Stimulated activated CD4-positive, alpha-beta T cell treated with anti-CD3 and anti-CD28 coated beads, Interleukin-15, amount 100 ng/mL, for 24 hours (primary cell): ENCODE measurements at places on chromosomes 4 and X.

- DNase-seq: peak; percentile 23
Observed at GRCh38 chrX:76253432-76253831, 80.6 kb downstream of the PBDC1 start.

- DNase-seq: no peak
Observed at GRCh38 chrX:111511477-111511876, at the start of gene SERTM2. SERTM2 (plus strand) TSS chrX:111511645; CDS start chrX:111518858, 7,213 bp downstream.

GRCh38 chr4:4871242-4871572 lies 11.7 kb downstream of the MSX1 start:
- DNase-seq: no peak

DNA sequence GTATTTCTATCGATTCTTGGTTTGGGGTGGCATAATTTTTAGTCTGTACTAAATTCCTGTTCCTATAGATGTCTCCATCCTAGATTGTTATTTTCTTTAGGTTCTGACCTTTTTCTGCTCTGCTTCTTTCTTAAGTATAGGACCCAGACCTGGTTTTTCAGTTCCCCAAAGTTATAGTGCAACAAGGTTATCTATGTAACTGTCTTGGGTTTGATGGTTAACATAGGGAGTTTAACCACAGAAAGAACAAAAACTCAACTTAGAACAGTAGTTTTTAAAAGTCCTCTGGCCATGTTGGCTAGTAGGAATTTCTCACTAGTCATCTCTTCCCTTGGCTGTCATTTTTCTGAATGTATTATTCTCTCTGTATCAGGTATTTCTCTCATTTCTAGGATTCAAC lies 38.8 kb upstream of the MAD2L1 start:
- no peak for DNase-seq

DNA sequence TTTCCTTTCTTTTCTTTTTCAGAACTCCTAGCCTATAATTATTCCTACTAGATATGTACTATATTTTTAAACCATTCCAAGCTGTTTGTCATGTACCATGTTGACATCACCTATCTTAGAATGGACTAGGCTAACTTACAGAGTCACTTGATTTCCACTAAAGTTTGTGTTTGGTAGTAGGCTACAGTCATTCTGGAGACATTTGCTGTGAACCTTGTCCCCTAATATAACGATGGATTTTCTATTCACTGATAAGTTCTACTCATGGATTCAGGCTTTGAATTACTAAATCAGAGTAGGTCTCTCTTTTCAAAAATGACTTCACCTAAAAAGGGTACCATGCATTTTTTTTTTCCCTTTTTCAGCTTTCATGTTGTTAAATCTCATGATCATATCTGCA lies 93.4 kb downstream of the PHEX start:
- DNase-seq: no peak

GRCh38 chrX:8084006-8084405 lies 87.1 kb downstream of the VCX2 start:
- no peak for DNase-seq

GRCh38 chr4:164287173-164287572 lies 466.8 kb upstream of the SMIM31 start:
- no peak for DNase-seq

- DNase-seq: no peak
Observed at GRCh38 chr4:87010192-87010591, 75.4 kb downstream of the AFF1 start.

GRCh38 chr4:111136438-111136837 lies 513.6 kb upstream of the PITX2 start:
- no peak for DNase-seq

GRCh38 chr4:21652508-21653231 lies 295.9 kb downstream of the KCNIP4 start:
- no peak for DNase-seq

GRCh38 chr4:6019316-6020263 lies 1.4 kb upstream of the C4orf50 start:
- peak; percentile 41 for DNase-seq

GRCh38 chrX:42077675-42078074 lies 154.3 kb upstream of the CASK start:
- no peak for DNase-seq

GRCh38 chrX:13014111-13015096 lies 30.0 kb downstream of the FAM9C start:
- DNase-seq: no peak

- DNase-seq: peak; percentile 74
Observed at GRCh38 chr4:1026115-1026514, 14.7 kb downstream of the FGFRL1 start.

DNA sequence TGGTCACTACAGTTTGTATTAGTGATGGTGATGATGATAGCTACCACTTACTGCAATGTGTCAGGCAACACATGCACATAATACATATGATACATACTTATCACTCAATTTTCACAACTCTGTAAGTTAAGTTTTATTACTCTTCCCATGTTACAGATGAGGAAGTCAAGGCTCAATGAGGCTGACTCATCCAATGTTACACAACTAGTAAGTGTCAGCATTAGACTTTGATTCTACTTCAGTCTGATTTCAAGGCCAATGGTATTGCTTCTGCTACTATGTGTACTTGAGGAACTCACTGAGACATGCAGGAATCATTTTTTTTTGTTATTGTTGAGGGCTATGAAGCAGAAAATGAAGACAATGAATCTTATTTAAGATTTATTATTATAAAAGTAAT lies 96.4 kb upstream of the TRPC5OS start:
- DNase-seq: no peak

DNA sequence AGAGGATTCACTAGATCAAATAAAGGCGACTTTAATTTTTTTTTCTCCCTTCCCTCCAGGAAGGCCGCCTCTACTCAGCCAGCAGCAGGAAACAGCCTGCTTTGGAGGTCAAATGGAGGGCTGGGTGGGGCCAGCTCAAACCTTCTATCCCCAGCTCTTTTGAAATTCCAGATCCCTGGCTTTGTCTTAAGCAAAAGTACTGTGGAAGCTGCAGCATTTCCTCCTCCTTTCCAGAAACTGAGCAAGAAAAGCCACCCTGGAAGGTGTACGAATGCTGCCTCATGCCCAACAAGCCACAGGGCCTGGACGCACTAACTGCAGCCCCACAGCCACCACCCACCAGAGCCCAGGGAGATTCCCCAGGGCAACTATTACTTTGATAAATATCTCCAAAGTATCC lies 55.1 kb upstream of the ZCCHC13 start:
- no peak for DNase-seq

DNA sequence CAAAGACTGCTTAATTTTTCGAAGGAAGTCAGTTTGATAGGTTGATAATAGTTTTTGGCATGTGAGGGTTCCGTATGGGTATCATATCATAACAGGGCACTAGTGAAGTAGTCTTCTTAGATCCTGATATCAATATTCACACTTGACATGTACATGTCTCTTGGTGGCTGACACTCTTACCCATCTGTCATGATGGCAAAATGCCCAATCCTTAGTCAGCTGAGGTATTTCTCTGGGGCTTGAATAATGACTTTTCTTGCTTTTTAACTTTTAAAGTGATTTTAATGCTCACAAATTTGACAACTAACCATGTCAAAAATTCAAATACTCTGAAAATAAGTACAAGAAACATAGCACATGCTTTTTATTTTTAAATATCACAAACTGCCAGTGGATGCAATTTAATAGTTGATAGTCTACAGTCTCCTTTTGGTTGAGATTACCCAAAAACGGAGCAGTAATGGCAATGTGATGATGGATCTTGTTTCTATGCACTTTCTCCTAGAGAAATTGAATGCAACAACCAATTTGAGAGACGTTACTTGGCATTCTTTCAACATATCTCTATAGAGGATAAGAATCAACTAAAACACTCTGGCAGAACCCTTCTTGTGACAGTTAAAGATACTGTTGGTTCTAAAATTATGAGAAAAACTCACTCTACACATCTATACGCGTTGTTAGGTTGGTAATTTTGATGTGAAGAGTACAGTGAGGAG lies 552.9 kb upstream of the PABPC4L start:
- DNase-seq: no peak

- DNase-seq: peak; percentile 71
Observed at GRCh38 chr4:56048702-56049431, 100.1 kb downstream of the CEP135 start.

DNA sequence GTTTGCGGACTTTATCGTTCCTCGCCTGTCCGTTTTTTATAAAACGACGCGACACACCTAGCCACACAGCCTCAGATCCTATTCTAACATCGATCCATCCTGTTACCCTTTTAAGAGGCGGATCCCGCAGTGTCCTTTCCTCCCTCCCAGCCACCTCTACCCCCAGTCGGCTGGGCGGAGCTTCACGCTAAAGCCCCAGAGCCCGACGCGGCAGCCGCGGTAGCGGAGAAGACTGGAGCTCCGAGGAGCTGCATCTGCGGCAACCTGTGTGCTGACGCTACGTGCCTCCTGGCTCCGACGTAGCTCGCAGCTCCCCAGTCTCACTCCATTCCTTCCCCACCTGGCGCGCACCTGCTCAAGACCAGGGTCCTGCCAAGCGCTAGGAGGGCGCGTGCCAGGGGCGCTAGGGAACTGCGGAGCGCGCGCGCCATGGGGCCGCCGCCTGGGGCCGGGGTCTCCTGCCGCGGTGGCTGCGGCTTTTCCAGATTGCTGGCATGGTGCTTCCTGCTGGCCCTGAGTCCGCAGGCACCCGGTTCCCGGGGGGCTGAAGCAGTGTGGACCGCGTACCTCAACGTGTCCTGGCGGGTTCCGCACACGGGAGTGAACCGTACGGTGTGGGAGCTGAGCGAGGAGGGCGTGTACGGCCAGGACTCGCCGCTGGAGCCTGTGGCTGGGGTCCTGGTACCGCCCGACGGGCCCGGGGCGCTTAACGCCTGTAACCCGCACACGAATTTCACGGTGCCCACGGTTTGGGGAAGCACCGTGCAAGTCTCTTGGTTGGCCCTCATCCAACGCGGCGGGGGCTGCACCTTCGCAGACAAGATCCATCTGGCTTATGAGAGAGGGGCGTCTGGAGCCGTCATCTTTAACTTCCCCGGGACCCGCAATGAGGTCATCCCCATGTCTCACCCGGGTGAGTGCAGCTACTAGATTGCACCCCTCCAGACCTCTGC lies at the start of gene RNF128:
RNF128 (plus strand) TSS at position 217 of the 953 bp plus-strand sequence; CDS start at position 430, 213 bp downstream.
- peak; percentile 55 for DNase-seq

DNA sequence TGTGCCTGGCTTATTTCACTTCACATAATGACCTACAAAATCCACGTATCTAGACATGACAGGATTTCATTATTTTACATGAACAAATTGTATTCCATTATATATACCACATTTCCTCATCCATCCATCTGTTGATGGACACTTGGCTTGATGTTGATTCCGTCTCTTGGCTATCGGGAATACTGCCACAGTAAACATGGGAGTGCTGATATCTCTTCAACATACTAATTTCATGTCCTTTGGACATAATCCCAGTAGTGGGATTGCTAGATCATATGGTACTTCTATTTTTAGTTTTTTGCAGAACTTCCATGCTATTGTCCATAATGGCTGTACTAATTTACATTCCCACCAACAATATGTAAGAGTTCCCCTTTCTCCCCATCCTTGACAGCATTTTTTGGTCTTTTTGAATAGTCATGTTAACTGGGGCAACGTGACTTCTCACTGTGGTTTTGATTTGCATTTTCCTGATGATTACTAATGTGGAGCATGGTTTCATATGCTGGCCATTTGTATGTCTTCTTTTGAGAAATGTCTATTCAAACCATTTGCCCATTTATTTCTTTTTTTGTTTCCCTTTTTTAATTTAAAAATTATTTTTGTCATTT lies 68.9 kb downstream of the HTRA3 start:
- no peak for DNase-seq

DNA sequence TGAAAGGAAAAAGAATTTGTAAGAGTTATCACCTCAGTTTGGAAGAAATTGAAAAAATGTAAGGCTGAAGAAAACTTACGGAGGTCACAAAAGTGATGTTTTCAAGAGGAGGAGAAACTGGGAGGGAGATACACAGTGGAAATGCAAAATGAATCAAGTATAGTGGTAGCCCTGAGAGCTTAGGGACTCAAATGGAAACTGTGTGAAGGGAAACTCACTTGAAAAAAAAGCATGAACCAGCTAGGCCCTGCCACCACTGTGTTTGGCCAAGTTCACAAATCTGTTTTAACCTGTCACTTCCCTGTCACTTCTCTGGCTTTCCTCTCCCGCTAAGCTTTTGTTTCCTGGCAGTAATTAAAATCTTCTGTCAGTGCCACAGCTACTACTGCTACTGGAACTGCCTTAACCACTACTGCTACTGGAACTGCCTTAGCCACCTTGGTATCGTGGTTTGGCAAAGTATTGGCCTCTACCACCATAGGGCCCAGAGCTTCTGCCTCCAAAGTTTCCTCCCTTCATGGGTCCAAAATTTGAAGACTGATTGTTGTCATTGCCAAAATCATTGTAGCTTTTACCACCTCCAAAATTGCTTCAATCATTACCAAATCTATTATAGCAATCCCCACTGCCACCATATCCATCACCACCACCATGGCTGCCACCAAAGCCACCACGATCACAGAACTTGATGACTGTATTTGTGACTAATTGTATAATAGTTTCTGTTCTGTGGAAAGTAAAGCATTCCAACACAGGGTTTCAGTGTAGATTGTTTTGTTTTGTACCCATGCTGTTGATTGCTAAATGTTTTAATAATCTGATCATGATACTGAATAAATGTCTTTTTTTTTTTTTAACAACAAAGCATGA lies 41.5 kb downstream of the SMARCA5 start:
- peak; percentile 32 for DNase-seq

GRCh38 chrX:77975755-77976154 lies 6.3 kb upstream of the PGAM4 start:
- no peak for DNase-seq

DNA sequence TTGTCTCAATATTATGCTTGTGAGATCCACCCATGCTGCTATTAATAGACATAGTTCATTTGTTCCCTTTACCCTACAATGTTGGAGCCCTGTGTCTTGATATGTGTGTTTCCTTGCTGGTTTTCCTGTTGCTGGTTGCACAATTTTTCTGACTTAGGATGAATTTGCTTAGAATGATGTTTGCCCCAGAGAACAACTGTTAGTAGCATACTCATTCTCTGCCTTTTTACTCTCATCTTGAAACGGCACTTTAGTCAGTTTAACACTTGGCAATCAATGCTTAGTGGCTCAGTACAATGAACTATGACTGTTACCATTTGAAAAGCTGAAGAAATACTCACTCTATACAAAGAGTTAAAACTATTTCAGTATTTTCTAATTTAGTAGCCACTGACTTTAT lies 158.8 kb upstream of the NDST4 start:
- DNase-seq: no peak
